CD4-positive, alpha-beta memory T cell (primary cell): ENCODE measurements at places on chromosomes 11 and 22. TPM values are rescaled to one million over a fixed set of nuclear protein-coding genes. Genes with fewer than 3 reads are reported as not detected.

GRCh38 chr22:32333141-32333768 is 24.4 kb upstream of the RFPL3 start:
- H3K4me3 ChIP-seq = no peak overlapping the region
- no peaks in the 10 kb centered on the region for H3K4me1 ChIP-seq
- H3K27me3 ChIP-seq = no peaks in the 10 kb centered on the region
- DNase-seq = no peak
- H3K36me3 ChIP-seq = no peaks in the 10 kb centered on the region

CHRDL2 gene
- total RNA-seq = not detected

TMEM25 gene
- 19.5 TPM for total RNA-seq

- no peaks in the 10 kb centered on the region for H3K36me3 ChIP-seq
- no peak for DNase-seq
- H3K27ac ChIP-seq = no peak within 1 kb of the TSS
- no peak within 1 kb of the TSS for H3K4me3 ChIP-seq
These were observed at the start of gene GDPD4 for GRCh38 chr11:77301510-77301909. GDPD4 (minus strand) TSS chr11:77301686; CDS start chr11:77285137, 16,549 bp downstream.

TBX10 gene
- total RNA-seq = not detected

VPS11 gene
- total RNA-seq = 56.2 TPM

GRCh38 chr11:115678942-115679341 is 174.7 kb upstream of the CADM1 start:
- H3K36me3 ChIP-seq = no peaks in the 10 kb centered on the region
- H3K4me1 ChIP-seq = no peaks in the 10 kb centered on the region
- no peak overlapping the region for H3K27ac ChIP-seq
- H3K27me3 ChIP-seq = no peaks in the 10 kb centered on the region

MS4A3 gene
- total RNA-seq = not detected

- no peak for DNase-seq
- no peaks in the 10 kb centered on the region for H3K4me1 ChIP-seq
- no peak overlapping the region for H3K4me3 ChIP-seq
- H3K27ac ChIP-seq = no peak overlapping the region
- H3K27me3 ChIP-seq = no peaks in the 10 kb centered on the region
- no peaks in the 10 kb centered on the region for H3K36me3 ChIP-seq
These were observed 1499.2 kb downstream of the LRRC4C start for GRCh38 chr11:39960206-39960605.

SHANK3 gene
- total RNA-seq = not detected

DNA sequence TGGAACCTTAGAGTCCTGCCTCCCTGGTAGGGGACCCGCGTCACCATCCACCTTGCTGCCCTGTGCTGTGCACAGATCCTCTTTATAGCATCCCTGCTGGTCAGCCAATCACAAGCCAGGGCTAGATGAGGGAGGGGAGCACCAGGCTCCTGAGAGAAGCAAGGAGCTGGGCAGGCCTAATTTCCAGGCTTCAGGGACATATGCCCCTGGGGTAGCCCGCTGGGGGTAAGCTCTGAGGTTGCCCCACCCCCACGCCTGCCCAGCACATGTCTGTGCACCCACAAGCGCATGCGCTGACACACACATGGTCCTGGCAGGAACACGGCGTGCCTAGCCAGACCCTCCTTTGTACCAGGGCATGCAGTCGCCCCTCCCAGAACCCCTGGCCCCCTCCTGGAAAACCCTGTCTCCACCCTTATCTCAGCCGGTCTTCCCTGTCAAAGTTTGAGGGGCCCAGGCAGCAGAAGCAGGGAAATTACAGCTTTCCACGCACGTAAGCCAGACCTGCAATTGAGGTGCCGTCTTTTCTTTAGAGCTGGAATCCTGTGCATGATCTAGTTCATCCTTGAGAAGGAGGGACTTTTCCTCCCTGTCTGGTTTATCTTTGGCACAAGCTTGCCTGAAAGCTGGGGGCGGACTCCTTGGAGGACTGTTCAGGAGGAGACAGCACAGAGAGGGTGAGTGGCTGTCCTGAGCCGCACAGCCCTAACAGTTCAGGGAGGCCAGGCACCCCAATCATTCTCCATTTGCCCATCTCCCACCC is 2.1 kb downstream of the SSTR3 start:
- H3K36me3 ChIP-seq = no peaks in the 10 kb centered on the region
- peaks cover 14% of the 10 kb centered on the region for H3K4me1 ChIP-seq
- no peak overlapping the region for H3K27ac ChIP-seq
- no peak overlapping the region for H3K4me3 ChIP-seq
- no peaks in the 10 kb centered on the region for H3K27me3 ChIP-seq
- DNase-seq = no peak

GRCh38 chr11:120568572-120569307 is 57.2 kb downstream of the GRIK4 start:
- H3K36me3 ChIP-seq = no peaks in the 10 kb centered on the region
- no peaks in the 10 kb centered on the region for H3K4me1 ChIP-seq
- H3K27me3 ChIP-seq = peaks cover 8% of the 10 kb centered on the region

GRCh38 chr11:46305295-46305694 is 27.8 kb downstream of the CREB3L1 start:
- H3K4me3 ChIP-seq = no peak overlapping the region
- H3K27me3 ChIP-seq = no peaks in the 10 kb centered on the region
- H3K4me1 ChIP-seq = peaks cover 6% of the 10 kb centered on the region

DGAT2 gene
- total RNA-seq = 0.35 TPM

BACE1 gene
- 2.7 TPM for total RNA-seq

- no peak overlapping the region for H3K4me3 ChIP-seq
- DNase-seq = no peak
- no peaks in the 10 kb centered on the region for H3K27me3 ChIP-seq
These were observed 53.7 kb upstream of the DEPDC7 start for GRCh38 chr11:32962016-32962415.

DNA sequence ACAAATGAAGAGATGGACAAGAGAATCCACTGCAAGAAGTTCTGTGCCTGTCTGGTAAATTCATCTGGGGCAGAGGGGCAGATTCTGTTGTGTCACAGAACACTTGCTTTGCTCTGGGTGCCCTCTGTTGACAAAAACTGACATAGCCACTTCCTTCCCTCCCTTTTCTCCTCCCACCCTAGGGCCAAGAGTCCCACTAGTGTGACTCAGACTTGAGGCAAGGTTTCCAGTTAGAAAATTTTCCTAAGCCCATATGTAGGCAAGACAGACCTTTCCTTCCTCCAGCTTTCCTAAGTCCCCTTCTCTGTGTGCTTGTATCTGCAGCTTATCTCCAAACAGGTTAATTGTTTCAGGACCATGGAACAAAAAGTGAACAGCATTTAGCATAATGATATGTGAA is 106.8 kb downstream of the RBFOX2 start:
- no peaks in the 10 kb centered on the region for H3K36me3 ChIP-seq
- H3K27ac ChIP-seq = no peak overlapping the region
- peak; percentile 15 for DNase-seq
- H3K27me3 ChIP-seq = no peaks in the 10 kb centered on the region

CLDN5 gene
- total RNA-seq = not detected

DNA sequence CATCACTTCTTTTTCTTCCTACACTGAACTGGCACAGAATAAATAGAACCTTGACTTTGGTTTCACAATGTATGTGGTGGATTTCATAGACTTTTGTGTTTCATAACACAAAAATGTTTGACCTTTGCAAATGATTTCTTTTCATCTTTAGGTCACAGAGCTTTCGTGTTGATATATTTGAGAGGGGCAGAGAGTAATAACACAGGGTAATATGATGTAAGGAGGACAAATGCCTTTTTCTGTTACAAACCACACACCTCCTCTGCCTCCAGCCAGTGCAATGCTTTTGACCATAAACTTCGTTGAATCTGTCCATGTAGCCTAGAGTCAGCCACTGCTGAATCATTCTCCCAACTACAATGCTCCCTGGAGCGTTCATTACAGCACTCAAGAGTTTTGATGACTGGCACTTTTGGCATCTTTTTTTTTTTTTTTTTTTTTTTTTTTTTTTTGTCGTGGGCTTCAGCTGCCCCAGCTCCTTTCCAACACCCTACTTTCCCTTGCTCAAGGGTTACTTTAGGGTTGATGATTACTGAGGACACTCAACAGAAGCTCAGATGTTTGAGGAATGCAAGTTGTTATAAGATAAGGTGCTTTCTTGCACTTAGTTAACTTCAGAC is 11.4 kb upstream of the CAT start:
- H3K36me3 ChIP-seq = no peaks in the 10 kb centered on the region
- DNase-seq = no peak
- H3K4me3 ChIP-seq = no peak overlapping the region
- no peaks in the 10 kb centered on the region for H3K4me1 ChIP-seq
- H3K27me3 ChIP-seq = no peaks in the 10 kb centered on the region

IL18 gene
- total RNA-seq = not detected

GRCh38 chr22:36197514-36198146 is 4.0 kb downstream of the APOL4 start:
- H3K27ac ChIP-seq = no peak overlapping the region
- no peaks in the 10 kb centered on the region for H3K27me3 ChIP-seq

DNA sequence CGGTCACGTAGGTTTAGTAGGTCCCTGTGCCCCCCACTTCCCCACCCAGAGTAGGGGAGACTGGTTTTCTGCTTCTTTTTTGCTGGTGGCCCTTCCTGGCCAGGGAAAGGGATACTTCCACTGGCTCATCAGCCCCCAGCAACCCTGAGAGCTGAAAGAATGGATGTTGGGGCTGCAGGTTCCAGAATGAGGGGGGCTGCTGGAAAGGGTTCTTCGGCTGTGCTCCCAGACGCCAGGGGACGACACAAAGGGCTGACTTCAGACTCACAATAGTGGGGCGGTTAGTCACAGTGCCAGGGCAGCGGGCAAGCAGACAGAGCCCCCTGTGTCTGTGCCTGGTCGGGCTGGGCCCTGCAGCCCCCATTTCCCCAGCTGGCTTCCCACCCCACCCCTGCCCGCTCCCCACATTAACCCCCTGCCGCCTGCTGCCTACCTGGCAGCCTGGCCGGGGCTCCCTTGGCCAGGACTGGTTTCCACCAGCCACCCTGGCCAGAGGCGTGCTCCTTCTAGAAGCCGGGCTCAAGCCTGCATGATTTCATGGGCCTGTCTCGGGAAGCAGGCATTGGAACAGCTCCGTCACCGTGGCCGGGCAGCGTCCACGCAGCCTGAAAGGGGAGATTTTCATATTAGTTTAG is 79.1 kb upstream of the WNT7B start:
- H3K27ac ChIP-seq = peak overlapping the region; percentile 82
- DNase-seq = no peak
- no peaks in the 10 kb centered on the region for H3K27me3 ChIP-seq
- H3K4me1 ChIP-seq = peaks cover 72% of the 10 kb centered on the region
- H3K36me3 ChIP-seq = no peaks in the 10 kb centered on the region

FBXO3 gene
- total RNA-seq = 55.6 TPM

- H3K4me3 ChIP-seq = no peak overlapping the region
- H3K27me3 ChIP-seq = no peaks in the 10 kb centered on the region
- DNase-seq = no peak
- H3K36me3 ChIP-seq = no peaks in the 10 kb centered on the region
- no peak overlapping the region for H3K27ac ChIP-seq
These were observed 8.4 kb downstream of the MSANTD2 start for GRCh38 chr11:124791626-124792341.

- no peak overlapping the region for H3K4me3 ChIP-seq
- no peak for DNase-seq
- H3K36me3 ChIP-seq = no peaks in the 10 kb centered on the region
- H3K27me3 ChIP-seq = no peaks in the 10 kb centered on the region
- H3K27ac ChIP-seq = no peak overlapping the region
These were observed 2.8 kb upstream of the ANO9 start for GRCh38 chr11:444396-445144.

DNA sequence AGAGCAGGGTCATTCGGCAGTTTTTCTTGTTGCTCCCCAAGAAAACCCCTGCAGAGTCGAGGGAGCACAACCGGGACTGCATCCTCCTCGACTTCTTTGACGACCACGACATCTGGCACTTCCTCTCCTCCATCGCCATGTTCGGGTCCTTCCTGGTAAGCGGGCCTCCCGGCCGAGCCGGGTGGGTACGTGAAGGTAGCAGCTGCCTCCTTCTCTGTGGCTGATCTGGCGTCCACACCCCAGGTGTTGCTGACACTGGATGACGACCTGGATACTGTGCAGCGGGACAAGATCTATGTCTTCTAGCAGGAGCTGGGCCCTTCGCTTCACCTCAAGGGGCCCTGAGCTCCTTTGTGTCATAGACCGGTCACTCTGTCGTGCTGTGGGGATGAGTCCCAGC is 3.4 kb upstream of the TAGLN start:
- no peaks in the 10 kb centered on the region for H3K4me1 ChIP-seq
- H3K27me3 ChIP-seq = no peaks in the 10 kb centered on the region
- DNase-seq = no peak
- H3K27ac ChIP-seq = no peak overlapping the region
- H3K36me3 ChIP-seq = no peaks in the 10 kb centered on the region

GRCh38 chr11:119525180-119525866 is 102.4 kb upstream of the THY1 start:
- H3K4me1 ChIP-seq = no peaks in the 10 kb centered on the region
- DNase-seq = no peak
- H3K27ac ChIP-seq = no peak overlapping the region
- no peaks in the 10 kb centered on the region for H3K36me3 ChIP-seq

TRABD gene
- 124 TPM for total RNA-seq

OR6T1 gene
- not detected for total RNA-seq

CARD10 gene
- 0.61 TPM for total RNA-seq

CACNA1I gene
- total RNA-seq = 58.0 TPM
